Activated CD4-positive, alpha-beta T cell treated with anti-CD3 and anti-CD28 coated beads, Interleukin-2, amount 10 ng/mL, durations not matched to agents 24 days and 14 days (primary cell): ENCODE measurements at places on chromosomes 2 and 18. TPM values are rescaled to one million over a fixed set of nuclear protein-coding genes. Genes with fewer than 3 reads are reported as not detected.

DNA sequence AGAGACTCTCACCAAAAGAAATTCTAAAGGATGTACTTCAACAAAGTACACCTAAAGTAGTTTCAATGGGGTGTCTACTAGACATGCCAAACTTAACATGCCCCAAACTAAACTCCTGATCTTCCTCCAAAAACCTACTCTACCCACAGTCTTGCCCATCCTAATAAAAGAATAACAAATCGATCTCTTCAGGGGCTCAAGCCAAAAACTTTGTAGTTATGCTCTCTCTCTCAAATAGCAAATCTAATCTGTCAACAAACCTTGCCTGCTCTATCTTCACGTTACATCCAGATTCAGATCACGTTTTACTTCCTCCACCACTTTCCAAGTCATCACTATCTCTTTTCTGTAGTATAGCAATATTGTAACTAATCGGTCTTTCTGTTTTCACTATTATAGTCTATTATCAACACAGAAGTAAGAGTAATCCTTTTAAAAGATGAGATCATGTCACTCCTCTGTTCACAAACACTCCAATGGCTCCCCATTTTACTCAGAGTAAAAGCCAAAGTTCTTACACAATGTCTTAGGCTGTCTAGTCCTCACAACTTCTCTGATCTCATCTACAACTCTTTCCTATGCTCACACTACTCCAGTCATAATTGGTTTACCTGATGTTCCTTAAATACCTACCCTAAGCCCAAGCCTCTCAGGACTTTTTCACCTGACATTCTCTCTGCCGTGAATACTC is 79.9 kb downstream of the THADA start:
- H3K4me3 ChIP-seq: no peak overlapping the region
- H3K27ac ChIP-seq: peak overlapping the region; percentile 1
- H3K27me3 ChIP-seq: no peaks in the 10 kb centered on the region
- DNase-seq: no peak
- H3K4me1 ChIP-seq: peaks cover 19% of the 10 kb centered on the region

DNA sequence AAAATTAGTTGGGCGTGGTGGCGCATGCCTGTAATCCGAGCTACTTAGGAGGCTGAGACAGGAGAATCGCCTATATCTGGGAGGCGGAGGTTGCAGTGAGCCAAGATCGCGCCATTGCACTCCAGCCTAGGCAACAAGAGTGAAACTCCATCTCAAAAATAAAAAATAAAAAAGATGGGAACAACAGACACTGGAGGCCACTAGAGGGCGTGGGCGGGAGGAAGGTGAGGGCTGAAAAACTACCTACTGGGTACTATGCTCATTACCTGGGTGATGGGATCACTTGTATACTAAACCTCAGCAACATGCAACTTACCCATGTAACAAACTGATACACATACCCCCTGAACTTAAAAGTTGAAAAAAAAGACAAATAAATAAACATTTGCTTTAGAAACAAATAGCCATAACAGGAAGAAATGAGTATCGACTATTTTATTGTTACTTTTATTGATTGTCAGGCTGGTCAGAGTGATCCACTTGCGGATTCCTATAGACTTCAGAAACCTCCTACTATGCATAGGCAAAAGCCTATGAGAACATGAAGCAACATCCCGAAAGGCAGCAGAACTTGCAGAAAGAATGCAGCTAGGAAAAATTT is 61.0 kb downstream of the TMEM163 start:
- peaks cover 11% of the 10 kb centered on the region for H3K27me3 ChIP-seq
- H3K27ac ChIP-seq: no peak overlapping the region
- DNase-seq: peak; percentile 65
- peaks cover 4% of the 10 kb centered on the region for H3K36me3 ChIP-seq
- peaks cover 12% of the 10 kb centered on the region for H3K4me1 ChIP-seq

DNA sequence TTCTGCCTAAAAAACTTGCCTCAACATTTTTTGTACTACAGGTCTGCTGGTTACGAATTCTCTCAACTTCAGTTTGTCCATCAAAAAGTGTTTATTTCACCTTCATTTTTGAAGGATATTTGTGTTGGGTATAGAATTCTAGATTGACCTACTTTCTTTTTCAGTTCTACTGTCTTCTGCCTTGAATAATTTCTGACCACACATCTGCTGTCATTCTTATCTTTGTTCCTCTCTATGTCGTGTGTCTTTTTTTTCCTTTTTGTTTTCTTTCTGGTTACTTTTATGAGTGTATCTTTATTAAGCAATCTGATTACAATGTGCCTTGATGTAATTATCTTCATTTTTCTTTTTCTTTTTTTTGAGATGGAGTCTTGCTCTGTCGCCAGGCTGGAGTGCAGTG is 25.3 kb downstream of the ADCY3 start:
- no peak overlapping the region for H3K27ac ChIP-seq
- H3K27me3 ChIP-seq: no peaks in the 10 kb centered on the region
- DNase-seq: no peak
- H3K36me3 ChIP-seq: peaks cover 60% of the 10 kb centered on the region

DNA sequence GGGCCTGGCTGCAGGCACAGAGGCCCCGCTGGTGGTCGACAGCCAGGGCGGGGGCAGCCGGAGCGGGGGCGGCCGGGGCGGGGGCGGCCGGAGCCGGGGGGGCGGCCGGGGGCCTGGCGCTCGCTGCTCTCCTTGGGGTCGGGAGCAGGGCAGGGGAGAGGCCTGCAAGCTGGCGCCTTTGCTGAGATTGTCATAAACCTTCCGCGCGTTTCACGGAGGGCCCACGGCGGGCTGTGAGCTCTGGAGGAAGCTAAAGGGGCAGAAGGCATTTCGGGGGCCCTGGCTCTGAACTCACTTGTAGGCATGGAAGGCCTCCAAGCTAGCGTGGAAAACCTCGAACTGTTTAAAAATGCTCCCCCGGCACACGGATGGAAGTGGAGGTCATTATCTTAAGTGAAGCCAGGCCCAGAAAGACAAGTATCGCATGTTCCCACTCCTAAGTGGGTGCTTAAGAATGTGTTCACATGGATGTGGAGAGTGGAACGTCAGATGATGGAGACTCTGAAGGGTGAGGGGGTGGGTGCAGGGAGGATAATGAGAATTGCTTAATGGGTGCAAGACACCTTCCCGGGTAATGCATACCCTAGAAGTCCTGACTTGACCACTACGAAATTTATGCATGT is 629 bp downstream of the PRELID3A start:
- peak overlapping the region; percentile 72 for H3K27ac ChIP-seq
- H3K4me3 ChIP-seq: peak overlapping the region; percentile 79
- peaks cover 35% of the 10 kb centered on the region for H3K27me3 ChIP-seq
- H3K36me3 ChIP-seq: no peaks in the 10 kb centered on the region
- DNase-seq: no peak
- H3K4me1 ChIP-seq: peaks cover 33% of the 10 kb centered on the region

- H3K36me3 ChIP-seq: peaks cover 32% of the 10 kb centered on the region
- DNase-seq: peak; percentile 67
- H3K27ac ChIP-seq: no peak overlapping the region
- peaks cover 1% of the 10 kb centered on the region for H3K4me1 ChIP-seq
- no peak overlapping the region for H3K4me3 ChIP-seq
Measured at GRCh38 chr18:741931-742512, 29.6 kb upstream of the ENOSF1 start.

DNA sequence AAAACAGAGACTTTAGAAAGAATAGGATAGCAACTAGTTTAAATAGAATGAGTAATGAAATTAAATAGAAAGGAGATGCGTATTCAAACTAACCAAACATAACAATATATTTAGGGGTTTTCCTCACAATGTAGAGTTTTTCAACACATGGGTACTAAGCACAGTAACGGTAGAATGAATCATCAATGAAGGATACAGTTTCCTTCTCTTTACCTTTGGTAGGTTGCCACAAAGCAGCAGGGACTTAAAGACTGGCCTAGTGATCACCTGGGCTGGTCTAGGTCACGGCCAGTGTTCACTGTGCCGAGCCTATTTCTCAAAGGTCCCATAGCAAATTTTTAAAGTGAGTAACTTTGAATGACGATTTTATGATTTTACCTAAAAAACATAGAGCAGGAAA is 311.7 kb downstream of the XIRP2 start:
- no peak overlapping the region for H3K27ac ChIP-seq
- no peaks in the 10 kb centered on the region for H3K4me1 ChIP-seq
- DNase-seq: no peak
- no peaks in the 10 kb centered on the region for H3K36me3 ChIP-seq

- H3K4me3 ChIP-seq: no peak overlapping the region
- H3K4me1 ChIP-seq: peaks cover 12% of the 10 kb centered on the region
- H3K36me3 ChIP-seq: no peaks in the 10 kb centered on the region
- no peak for DNase-seq
Measured at GRCh38 chr18:75276818-75277609, 66.4 kb downstream of the TSHZ1 start.

Gene ME2
- total RNA-seq: 141 and 143 TPM in 2 replicates

Gene NEMP2
- total RNA-seq: 16.4 and 19.0 TPM in 2 replicates
